ENCODE measurements at places on chromosomes 13 and 19. TPM values are rescaled to one million over a fixed set of nuclear protein-coding genes. Genes with fewer than 3 reads are reported as not detected.

ADGRE2 gene
- 1.4 TPM for total RNA-seq

RUBCNL gene
- not detected for total RNA-seq

TINCR gene
- total RNA-seq: 0.46 TPM

MYO9B gene
- total RNA-seq: 48.6 TPM

N4BP2L2 gene
- 48.1 TPM for total RNA-seq

CYP4F3 gene
- total RNA-seq: 0.10 TPM

SHD gene
- not detected for total RNA-seq

DACH1 gene
- total RNA-seq: not detected

ZNF566 gene
- 4.6 TPM for total RNA-seq

PRKD2 gene
- 44.6 TPM for total RNA-seq

LGALS7B gene
- 889 TPM for total RNA-seq

NR1H2 gene
- 43.9 TPM for total RNA-seq

BICRA gene
- 3.3 TPM for total RNA-seq

YJEFN3 gene
- 0.35 TPM for total RNA-seq

RPL28 gene
- 893 TPM for total RNA-seq

NOP53 gene
- total RNA-seq: 73.1 TPM

OR7D2 gene
- not detected for total RNA-seq

RSPH6A gene
- total RNA-seq: not detected

LIG4 gene
- 12.1 TPM for total RNA-seq

TNFRSF19 gene
- 0.78 TPM for total RNA-seq

GRK1 gene
- not detected for total RNA-seq

Data from foreskin keratinocyte (primary cell).